H1 (cell line): ENCODE measurements at places on chromosomes 12 and 14.
A peak's percentile ranks its signal among the peaks of the same experiment; 100 is the strongest.

DNA sequence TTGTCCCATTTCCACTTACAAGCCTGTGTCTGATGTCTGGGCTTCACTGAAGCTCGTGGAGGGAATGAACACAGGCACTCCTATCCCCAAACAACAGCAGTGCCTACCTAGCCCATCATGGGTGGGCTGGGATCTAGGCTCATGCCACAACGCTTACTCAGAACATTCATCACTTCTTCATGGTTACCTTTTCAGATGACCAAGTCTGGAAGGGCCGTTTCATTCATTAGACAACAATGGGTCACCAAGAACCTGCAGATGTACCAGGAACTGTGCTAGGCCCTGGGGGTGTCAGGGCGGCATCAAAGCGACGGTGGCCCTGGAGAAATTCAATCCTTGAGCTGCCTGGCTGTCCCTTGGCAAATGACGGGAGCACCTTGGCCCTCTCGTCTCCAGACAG is 64.9 kb upstream of the FZD10 start:
- DNase-seq, result no peak

GRCh38 chr14:98288825-98289224 is 983.2 kb downstream of the BCL11B start:
- no peak for DNase-seq

DNA sequence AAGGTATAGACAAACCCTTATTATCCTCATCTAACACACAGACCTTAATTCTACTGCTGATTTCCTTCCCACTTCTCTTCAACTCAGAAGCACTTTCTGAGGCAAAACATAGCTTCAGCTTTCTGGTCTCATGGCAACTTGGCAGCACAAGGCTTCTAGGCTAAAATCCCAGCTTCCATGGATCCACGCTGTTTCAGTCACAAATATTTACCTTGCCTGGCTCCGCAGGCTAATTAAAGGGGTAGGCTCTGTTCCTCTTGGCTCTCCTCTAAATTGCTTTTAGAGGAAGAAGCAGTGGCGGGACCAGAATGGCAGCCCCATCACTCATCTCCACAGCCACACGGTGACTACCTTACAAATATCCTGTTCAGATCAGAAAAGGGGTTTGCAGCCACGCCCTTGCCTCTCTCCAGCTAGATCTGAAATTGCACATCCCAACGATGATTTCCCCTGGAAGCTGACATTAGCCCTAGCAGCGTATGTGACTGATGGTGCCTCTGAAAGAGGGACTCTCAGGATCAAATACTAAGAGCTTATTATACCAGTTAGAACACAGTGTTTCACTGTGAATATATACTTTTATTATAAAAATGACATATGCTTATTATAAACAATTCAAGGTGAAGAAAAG is 221.5 kb upstream of the NUDT4 start:
- no peak for DNase-seq

GRCh38 chr12:25058012-25058411 is 109.1 kb upstream of the BCAT1 start:
- DNase-seq, result no peak

DNA sequence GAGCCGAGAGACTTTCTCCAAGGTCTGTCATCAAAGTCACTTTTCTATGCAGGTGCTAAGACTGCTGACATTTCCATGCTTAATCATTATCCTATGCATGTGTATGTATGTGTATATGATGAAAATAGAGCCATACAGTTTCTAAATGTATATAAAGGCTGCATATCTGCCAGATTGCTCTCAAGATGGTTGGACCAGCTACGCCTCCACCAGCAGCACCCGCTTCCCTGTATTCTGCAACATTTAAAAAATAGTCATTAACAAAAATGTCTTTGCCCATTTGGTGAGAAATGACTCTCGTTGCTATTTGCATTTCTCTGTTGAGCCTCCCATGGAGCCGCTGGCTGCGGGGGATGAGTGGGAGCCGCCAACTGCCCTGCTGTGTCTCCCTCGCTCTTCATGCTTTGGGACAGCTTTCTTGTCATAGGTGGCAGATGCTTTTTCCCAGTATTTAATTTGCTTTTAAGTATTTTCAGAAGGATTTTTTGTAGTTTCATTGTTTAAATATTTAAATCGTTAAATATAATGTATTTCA is 54.7 kb downstream of the DYNC1H1 start:
- no peak for DNase-seq

DNA sequence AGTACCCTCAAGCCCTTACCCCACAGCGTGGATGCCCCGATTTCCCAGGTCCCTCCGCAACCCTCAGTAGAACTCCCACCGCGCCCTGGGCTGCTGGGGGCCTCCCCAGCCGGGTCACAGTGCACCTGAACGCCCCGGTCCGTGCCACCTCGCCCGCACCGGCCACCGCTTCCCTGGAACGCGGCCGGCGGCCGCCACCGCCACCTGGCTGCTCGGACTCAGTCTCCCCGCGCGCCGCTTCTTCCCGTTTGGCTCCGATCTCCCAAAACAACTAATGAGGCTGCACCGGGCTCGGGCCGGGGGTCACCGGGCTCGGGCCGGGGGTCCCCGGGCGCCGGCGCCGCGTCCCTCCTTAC is 1.0 kb downstream of the ITPK1 start:
- DNase-seq, result no peak

- no peak for DNase-seq
These were observed 644.0 kb downstream of the DIO2 start for GRCh38 chr14:79567306-79567705.

GRCh38 chr12:70448371-70448770 is 82.3 kb downstream of the KCNMB4 start:
- DNase-seq, result no peak

DNA sequence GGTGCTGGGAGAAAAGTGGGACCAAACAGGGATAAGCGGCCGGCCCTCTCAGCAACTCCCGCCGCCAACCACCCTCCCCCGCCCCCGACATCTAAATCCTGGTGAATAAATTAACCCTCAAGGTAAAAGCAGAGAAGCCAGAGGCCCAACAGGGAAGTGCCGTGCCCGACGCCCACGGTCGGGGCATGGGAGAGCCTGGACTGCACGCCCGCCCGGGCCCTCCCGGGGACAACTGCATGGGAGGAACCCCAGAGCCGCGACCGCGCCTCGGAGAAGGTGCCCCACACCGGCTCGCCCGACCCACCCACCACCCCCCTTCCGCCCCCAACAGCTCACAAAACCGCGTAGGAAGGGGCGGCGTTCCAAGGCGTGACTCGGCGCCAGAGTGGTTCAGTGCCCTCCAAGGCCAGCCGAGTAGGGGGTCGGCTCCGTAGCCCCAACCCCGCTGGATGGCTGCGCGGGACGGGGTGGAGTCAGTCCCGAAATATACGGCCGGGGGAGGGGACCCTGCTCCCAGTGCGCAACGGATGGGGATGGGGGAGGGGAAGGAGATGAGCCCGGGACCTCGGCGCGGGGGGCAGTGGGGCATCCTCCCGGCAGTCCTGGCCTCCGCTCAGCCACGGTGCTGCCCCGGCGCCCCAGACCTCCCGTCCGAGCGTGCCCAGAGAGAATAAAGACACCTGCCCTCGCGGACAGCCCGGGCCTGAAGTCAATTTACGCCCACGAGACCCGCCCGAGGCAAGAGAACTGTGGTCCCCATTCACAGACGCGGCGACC is 732 bp downstream of the SLC25A29 start:
- DNase-seq, result peak; percentile 69

GRCh38 chr12:55850401-55850800 is 7.7 kb upstream of the MMP19 start:
- DNase-seq, result no peak

- no peak for DNase-seq
These were observed 1277.0 kb downstream of the TMEM121 start for GRCh38 chr14:106803379-106803778.

DNA sequence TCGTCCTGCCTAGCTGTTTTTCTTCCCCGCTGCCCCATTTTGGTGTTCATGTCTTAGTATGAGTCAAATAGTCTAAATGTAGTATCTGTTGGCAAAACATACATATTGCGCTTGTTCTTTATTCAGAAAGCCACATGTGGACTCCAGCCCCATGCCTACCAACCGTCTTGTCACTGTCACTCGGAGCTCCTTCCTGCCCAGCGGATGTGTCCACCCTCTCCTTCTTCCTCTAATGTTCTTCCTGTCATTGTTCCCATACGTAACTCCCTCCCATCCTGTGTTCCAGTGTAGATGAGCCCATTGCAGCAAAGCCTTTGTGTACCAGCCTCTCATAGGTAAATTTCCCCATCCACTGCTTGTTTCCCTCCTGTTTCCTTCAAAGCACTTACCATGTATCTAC is 120.5 kb downstream of the TMX1 start:
- DNase-seq, result no peak

DNA sequence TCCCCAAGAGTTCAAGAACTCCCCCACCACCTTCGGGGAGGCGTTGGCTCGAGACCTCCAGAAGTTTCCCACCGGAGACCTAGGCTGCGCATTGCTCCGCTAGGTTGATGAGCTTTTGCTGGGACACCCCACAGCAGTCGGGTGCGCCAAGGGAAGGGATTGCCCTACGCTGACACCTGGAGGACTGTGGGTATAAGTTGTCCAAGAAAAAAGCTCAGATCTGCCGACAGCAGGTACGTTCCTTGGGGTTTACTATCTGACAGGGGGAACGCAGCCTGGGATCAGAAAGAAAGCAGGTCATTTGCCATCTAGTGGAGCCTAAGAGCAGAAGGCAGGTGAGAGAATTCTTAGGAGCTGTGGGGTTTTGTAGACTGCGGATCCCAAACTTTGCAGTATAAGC is 98.8 kb downstream of the FRMD6 start:
- DNase-seq, result peak; percentile 64

DNA sequence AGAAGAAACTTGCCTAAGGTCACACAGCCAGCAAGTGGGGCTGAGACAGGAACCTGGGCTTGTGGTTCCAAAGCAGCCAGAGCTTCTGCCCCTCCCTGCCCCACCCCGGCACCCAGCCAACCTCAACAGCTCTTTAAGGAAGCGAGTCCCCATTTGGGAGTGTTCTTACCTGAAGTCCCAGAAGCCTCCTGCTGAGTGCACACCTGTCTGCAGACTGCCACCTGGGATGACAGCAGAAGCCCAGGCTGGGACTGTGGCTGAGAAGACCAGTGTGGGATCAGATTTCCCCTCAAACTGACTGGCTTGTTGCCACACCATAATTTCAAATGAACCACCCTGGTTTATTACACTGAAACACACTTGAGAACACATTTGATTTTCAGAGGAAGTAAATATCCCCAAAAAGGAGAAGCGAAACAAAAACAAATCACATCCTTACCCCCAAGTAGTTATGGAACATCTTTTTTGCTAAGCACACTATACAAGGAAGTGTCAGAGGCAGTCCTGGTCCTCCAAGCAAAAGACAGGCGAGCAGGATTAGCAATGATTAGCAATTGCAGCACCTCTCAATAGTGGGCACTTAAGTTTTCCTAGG is 6.3 kb upstream of the RIN3 start:
- no peak for DNase-seq

DNA sequence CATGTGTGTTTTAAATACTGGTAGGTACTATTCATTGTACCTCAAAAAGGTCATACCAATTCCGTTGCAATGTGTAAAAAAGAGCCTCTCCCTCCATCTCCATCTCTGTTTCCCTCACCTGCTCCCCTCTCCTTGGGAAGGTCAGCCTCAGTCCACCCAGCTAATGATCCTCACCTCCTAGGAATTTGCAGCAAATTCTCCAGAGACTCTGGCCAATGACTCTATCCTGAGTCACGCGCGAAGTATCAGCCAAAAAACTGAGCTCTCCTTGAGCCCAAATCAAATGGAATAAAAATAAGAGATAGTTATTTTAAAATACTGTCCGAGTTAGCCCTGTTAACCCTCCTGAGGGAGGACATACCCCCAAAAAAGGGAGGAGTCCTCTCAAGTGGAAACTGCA is 148.4 kb downstream of the DPF3 start:
- DNase-seq, result peak; percentile 7

- DNase-seq, result peak; percentile 42
These were observed 56.7 kb downstream of the FAM222A start for GRCh38 chr12:109770104-109770860.

GRCh38 chr14:88005050-88005481 is at the start of gene GPR65:
Gene GPR65 (plus strand): TSS chr14:88005135. CDS start chr14:88010848, 5,713 bp downstream.
- DNase-seq, result no peak

DNA sequence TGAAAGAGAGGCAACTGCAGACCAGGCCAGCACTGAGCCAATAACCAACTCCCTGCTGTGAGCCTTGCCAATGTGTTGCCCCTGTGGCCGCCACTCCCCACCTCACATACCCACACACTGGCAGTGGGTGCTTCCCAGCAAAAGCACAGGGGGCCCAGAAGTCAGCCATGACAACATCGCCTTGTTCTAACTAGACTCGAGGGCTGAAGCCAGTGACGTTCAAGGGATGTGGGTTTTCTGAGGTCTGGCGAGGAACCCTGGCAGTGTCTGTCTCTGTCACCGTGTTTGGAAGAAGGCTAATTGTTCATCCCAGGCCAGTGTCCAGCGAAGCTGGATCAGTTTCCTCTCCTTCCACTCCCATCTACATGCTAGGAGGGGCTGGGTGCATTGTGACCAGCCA is 311.8 kb upstream of the AMIGO2 start:
- DNase-seq, result no peak

DNA sequence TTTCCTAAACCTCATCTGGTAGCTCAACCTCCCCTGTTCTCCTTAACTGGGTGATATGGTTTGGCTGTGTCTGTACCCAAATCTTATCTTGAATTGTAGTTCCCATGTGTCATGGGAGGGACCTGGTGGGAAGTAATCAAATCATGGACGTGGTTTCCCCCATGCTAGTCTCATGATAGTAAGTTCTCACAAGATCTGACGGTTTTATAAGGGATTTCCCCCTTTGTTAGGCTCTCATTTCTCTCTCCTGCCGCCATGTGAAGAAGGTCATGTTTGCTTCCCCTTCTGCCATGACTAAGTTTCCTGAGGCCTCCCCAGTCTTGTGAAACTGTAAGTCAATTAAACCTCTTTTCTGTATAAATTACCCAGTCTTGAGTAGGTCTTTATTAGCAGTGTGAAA is 19.5 kb downstream of the COX16 start:
- DNase-seq, result no peak
